ENCODE measurements at places on chromosomes 5 and 9.

- DNase-seq: no peak
These were observed 1.1 kb downstream of the POLR1E start for GRCh38 chr9:37486616-37487548.

GRCh38 chr9:121273064-121273775, 5.3 kb downstream of the GSN start:
- no peak for DNase-seq

DNA sequence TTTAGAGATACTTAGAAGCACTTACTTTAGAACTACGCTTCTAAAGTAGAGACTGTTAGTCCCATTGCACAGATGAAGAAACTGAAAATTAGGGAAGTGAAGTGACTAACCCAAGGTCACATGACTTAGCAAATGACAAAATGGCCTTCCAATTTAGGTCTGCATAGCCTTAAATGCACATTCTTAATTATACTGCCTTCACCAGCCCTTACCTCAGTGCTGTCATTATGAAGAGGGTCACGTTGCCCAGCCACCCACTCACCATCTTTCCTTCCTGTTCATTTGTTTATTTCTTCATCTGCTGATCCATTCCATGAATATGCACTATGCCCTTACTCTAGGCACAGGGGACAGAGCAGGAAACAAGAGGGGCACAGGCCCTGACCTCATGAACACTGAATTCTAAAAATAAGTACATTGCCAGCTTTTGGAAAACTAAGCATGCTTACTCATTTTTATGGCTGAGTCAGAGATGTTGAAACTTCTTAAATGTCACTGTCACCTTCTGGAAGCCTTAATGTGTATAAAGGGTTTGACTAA, 8.6 kb downstream of the HAVCR2 start:
- DNase-seq: no peak

- DNase-seq: no peak
These were observed 116.7 kb downstream of the WDR70 start for GRCh38 chr5:37495668-37496347.

GRCh38 chr9:112396872-112397271, 17.0 kb downstream of the HSDL2 start:
- DNase-seq: no peak

DNA sequence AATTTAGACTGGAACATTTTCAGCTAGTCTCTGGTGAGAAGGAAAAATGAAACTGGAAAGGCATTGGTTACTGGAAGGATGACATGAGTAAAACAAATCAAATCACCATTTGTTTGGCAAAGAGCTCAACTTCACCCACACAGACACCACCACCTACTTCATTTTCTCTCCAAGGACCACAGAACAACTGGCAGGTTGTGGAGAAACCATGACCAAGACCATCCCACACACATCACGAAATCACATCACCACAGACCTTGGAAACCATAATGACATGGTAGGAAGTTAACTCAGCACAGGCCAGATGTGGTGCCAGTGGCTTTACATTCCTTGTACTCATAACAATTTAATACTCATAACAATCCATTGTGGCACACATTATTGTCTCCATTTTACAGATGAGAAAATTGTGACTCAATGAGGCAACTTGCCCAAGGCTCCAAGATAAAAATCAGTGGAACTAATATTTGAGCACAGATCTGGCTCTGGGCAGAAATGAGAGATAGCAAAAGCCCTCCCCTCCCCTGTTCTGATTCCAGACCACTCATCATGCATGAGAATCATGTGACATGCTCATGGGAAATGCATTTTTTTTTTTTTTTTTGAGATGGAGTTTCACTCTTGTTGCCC, 7.5 kb downstream of the OR1K1 start:
- DNase-seq: no peak

DNA sequence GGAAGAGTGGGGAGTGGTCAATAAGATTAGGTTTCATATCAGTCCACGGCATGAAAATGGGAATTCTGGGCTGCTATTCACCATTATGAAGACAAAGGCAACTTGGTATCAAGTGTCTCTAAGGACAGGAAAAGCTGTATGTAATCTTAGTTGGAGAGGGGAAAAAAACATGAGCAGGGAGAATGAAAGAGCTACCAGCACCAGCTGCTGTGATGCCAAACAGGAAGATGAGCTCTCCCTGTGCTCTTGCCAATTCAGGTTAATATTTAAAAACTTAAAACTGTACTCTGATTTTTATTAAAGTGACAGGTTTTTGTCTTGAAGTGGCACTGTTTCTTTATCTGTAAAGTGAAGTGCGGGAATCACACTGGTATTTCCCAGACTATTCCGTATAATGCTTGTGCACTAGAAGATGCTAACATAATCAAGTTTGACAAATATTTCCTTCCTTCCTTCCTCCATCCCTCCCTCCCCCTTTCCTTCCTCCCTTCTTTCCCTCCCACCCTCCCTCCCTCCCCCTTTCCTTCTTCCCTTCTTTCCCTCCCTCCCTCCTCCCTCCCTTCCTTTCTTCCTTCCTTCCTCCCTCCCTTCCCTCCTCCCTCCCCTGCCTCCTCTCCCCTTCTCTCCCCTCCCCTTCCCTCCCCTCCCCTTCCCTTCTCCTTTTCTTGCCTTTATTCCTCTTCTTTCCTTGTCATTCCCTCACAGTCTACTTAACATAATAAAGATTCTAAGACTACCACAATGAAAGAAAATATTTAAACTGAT, 1383.0 kb upstream of the C9orf72 start:
- DNase-seq: no peak

- DNase-seq: no peak
These were observed 152.4 kb upstream of the RAPGEF1 start for GRCh38 chr9:131892162-131892707.

DNA sequence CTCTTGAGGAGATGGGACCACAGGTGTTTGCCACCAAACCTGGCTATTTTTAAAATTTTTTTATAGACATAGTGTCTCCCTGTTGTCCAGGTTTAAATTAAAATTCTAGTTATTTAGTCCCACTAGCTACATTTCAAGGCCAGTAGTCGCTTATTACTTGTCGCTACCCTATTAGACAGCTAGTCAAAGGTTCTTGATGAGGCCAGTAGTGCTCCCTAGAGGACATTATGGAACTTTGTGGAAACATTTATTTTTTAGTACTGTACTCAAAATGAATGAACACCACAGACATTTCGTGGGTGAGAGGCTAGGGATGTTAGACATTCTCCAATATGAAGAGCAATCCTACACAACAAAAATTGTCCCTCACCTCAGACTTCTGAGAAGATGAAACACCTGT, 14.4 kb upstream of the GRXCR2 start:
- DNase-seq: no peak

DNA sequence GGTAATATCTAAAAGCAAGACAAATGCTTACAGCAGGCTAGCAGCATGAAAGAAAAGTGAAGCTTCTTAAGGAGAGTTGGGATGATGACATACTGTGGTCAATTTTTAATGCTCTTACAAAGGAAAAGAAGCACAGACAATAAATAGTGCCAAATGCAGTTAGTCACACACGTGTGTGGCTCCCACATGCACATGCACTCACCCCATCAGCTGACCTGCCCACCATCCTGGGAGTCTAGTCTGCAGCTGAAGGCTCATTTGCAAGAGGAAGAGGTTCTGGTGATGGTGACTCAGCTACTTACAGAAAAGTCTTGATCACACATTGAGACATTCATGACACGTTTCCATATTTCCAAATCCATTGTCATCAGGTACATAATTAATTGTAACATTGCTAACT, 129.3 kb downstream of the MRPL36 start:
- DNase-seq: no peak

DNA sequence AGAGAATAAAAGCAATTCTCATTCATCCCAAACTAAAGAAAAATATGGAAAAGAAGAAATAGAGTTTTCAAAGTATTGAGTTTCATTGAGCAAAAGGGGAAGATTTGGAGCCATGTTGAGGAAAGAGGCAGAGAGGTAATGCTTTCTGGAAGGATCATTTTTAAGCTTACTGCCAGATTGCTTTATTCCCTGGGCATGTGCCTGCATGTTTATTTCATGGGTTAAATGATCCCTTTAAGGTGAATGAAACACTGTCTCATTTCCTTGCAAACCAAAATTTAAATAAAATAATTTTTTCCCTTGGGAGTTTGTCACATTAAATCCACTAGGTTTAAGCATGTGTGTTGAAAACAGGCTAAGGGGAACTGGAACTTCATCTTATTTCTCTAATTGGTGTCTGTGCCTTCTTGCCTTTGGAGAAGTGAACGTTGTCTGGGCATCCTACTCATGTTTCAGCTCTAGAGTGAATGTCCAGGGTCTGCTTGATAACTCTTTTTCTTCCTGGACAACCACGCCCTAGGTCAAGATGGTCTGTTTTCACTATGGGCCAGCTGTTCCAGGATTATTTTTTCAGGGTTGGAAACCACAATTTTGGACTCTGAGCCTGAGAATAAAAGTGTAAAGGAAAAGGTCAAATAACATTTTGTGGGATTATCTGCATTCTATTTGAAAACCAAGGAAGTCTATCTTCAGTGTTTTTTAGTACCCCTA, 114.1 kb upstream of the ELL2 start:
- no peak for DNase-seq

GRCh38 chr5:3372289-3372688, 223.3 kb upstream of the IRX1 start:
- no peak for DNase-seq

- DNase-seq: no peak
These were observed 23.1 kb upstream of the TRPM3 start for GRCh38 chr9:71144495-71144894.

DNA sequence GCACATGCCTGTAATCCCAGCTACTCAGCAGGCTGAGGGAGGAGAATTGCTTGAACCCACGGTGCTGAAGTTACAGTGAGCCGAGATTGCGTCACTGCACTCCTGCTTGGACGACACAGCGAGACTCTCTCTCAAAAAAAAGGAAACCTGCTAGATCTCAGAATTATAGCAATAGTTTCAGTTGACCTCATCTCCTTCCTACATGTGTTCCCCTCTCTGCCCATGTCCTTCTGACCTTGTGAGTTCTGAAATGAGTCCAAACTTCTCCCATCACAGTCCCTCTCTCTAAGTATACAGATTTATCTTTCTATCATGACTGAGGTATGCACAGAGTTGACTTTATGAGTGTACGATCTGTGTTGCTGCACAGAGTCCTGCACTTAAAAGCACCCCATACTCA, 44.6 kb upstream of the SHOC1 start:
- no peak for DNase-seq

- DNase-seq: no peak
These were observed 11.8 kb downstream of the RBM18 start for GRCh38 chr9:122252796-122253195.

DNA sequence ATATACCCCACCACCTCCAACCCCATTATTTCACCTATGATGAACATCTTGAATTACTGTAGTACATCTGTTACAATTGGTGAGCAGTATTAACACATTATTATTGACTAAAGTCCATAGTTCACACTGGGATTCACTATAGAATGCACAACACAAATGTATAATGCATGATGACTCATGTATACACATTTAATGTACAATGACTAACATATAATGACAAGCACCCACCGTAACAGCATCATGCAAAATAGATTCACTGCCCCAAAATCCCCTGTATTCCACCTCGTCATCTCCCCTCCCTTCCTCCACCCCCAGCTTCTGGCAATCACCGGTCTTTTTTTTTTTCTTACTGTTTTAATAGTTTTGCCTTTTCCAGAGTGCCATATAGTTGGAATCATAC, 47.1 kb upstream of the NEK6 start:
- no peak for DNase-seq

Data from hypothalamus (tissue), 51 donors.